ENCODE measurements at places on chromosomes 13 and 19. TPM values are rescaled to one million over a fixed set of nuclear protein-coding genes. Genes with fewer than 3 reads are reported as not detected.

ZNF628 gene
- total RNA-seq = 3.2 TPM

PDX1 gene
- total RNA-seq = not detected

ONECUT3 gene
- total RNA-seq = not detected

SYNE4 gene
- 1.2 TPM for total RNA-seq

U2AF2 gene
- 133 TPM for total RNA-seq

SOX21 gene
- total RNA-seq = not detected

CGB3 gene
- not detected for total RNA-seq

TMEM272 gene
- not detected for total RNA-seq

IGFL1 gene
- not detected for total RNA-seq

ZNF492 gene
- total RNA-seq = 0.64 TPM

Data from epithelial cell of alveolus of lung (primary cell).